ENCODE measurements at places on chromosomes 11 and 22. TPM values are rescaled to one million over a fixed set of nuclear protein-coding genes. Genes with fewer than 3 reads are reported as not detected.

DNA sequence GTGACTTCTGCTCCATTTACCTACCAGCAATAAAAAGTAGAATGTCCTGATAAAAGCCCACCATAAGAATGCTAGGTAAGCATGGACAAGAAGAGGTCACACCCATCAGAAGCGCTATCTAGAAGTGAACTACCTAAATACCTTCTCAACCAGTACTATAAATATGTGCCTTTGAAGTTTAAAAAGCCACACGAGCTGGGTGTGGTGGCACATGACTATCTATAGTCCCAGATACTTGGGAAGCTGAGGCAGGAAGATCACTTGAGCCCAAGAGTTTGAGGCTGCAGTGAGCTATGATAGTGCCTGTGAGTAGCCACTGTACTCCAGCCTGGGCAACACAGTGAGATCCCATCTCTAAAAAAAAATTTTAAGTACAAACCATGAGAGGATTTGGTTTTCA, 66.7 kb downstream of the PACSIN2 start:
- DNase-seq: no peak
- H3K27ac ChIP-seq: no peak overlapping the region
- no peaks in the 10 kb centered on the region for H3K27me3 ChIP-seq
- no peaks in the 10 kb centered on the region for H3K36me3 ChIP-seq

The PARVG gene
- total RNA-seq: not detected

The ADAMTS15 gene
- total RNA-seq: 5.6 TPM

The ST13 gene
- 159 TPM for total RNA-seq

The HTR3A gene
- total RNA-seq: 8.1 TPM

The NDUFV1 gene
- total RNA-seq: 241 TPM

The NCR3LG1 gene
- 1.9 TPM for total RNA-seq

- no peaks in the 10 kb centered on the region for H3K27me3 ChIP-seq
- H3K36me3 ChIP-seq: peaks cover 5% of the 10 kb centered on the region
- H3K4me3 ChIP-seq: no peak overlapping the region
- H3K27ac ChIP-seq: 0 out of 2 replicates have a peak overlapping the region, but pooled peaks have one; percentile 45
- peaks cover 8% of the 10 kb centered on the region for H3K4me1 ChIP-seq
Observed at GRCh38 chr22:42171946-42172719, 41.5 kb upstream of the CYP2D6 start.

- H3K36me3 ChIP-seq: no peaks in the 10 kb centered on the region
- no peaks in the 10 kb centered on the region for H3K4me1 ChIP-seq
- no peak for DNase-seq
- H3K4me3 ChIP-seq: no peak overlapping the region
- no peaks in the 10 kb centered on the region for H3K27me3 ChIP-seq
Observed at GRCh38 chr11:2314525-2315394, 12.9 kb downstream of the TSPAN32 start.

GRCh38 chr11:72968390-72968789, 154.2 kb downstream of the ATG16L2 start:
- no peaks in the 10 kb centered on the region for H3K27me3 ChIP-seq
- no peak for DNase-seq
- no peak overlapping the region for H3K27ac ChIP-seq
- H3K4me1 ChIP-seq: no peaks in the 10 kb centered on the region
